ENCODE measurements at places on chromosomes 7 and 10.

DNA sequence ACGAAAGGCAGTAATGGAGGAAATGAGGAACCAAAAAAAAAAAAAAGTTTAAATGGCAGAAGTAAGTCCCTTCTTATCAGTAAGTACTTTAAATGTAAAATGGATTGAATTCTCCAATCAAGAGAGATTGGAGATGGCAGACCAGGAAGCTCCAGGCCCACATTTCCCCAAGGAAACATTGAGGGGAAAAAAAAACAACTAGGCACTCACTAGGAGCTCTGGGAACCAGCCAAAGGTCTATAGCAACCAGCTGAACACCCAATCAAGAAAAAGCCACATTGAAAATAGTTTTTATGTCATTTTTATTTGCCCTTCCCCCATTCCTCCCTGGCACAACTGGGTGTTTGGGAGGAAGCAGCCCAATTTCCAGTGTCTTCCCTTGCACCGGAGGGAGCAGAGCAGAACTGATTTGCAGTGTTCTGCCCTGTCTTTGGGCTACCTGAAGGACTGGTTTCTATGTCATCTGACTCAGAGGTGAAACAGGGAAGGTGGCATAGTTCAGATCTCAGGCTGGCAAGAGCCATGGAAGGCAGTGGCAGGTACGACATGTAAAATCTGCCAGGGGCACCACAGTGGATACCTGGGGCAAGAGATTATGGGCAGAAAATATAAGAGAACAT lies 121.9 kb downstream of the SMURF1 start:
- DNase-seq, result no peak

DNA sequence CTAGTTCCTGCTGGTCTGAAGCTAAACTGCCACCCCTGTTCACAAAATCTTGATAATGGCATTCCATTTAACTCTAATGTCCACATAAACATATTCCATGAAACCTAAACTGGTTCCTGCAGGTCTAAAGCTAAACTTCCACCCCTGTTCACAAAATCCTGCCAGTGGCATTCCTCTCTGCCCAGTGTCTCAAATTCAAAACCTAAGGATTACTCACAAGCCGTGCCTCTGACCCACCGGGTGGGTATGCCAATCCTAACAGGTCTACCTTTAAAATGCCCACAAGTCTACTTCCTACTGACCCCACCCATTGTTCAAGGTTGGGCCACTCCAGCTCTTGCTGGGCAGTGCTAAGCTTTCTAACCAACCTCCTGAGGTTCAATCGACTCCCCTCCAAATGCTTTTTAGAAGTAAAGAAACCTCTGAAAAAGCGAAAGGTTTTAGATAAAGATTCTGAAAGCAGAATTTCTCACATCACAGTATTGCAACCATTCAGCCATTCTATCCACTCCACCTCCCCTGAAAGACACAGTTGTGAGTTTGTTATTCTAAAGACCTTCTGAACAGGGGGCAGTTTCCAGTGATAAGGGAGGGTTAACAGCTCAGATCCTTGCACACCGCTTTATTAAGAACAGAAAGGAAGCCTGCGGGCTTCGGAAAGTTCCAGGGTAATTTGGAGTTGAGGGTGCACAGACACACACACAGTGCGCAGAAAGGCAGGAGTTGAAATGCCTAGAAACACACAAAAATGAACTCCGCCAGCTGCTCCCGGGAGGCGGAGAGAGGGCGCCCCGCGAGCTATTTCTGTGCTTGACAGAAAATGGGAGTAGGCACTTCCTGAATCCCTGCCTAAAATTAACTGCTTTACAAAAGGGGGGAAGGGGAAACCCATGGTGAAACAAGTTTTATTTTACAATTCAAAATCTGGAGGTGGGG lies 87.7 kb downstream of the TNS3 start:
- DNase-seq, result no peak

GRCh38 chr7:22386206-22386858 lies 29.4 kb upstream of the RAPGEF5 start:
- no peak for DNase-seq

DNA sequence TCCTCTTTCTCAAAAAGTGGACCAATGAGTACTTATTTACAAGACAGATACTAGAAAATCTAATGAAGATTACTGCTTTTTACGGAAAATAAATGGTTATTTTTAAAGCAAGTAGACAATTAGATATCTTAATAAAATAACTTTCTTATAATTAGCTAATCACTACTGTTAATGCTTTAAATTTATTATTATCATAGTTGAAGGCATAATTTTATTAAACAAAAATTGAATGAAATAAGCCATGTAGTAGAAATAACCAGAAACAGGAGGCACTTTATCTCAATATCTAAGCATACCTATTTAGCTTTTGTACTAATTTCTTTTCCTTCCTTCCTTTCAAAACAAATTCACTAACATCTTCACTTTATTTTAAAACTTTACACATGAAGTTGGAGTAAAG lies 134.9 kb downstream of the CHCHD3 start:
- DNase-seq, result no peak

DNA sequence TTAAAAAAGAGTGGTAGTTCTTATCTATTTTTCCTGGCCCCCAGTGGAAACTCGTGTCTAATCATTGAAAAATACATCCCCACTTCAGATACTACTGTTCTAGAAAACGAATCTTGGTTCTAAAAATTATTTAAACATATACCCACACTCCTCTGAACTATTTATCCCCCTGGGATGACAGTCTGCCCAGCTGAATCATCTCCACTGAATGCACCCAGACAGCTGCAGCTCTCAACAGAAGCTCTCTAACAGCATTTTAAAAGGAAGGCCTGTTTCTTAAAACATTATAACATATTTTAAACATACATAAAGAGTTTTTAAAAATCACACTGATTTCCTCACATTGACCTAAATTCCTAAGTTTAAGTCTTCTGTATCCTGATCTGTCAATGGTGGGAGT lies 544.6 kb upstream of the PHF14 start:
- no peak for DNase-seq

- no peak for DNase-seq
Measured at GRCh38 chr7:25877802-25878789, 273.9 kb upstream of the NFE2L3 start.

- no peak for DNase-seq
Measured at GRCh38 chr7:131883769-131884168, 327.3 kb upstream of the PODXL start.

DNA sequence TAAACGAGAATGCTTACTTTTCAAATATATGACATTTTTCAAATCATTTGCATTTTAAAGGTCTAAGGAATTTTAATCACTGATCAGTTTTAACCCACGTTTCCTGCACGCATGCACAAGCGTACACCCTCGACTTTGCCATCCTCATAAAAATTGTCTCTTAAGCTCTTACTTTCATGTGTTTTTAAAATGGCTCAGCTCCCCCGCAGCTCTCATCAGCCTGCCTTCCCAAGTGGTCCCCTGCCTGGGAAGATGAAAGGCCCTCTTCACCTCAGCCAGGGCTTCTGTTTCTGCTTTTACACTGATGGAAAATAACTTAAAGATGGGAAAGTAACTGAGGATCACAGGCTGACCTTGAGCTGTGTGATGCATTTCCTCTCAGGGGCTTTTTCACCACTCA lies 131.6 kb upstream of the LSM8 start:
- DNase-seq, result no peak

GRCh38 chr10:61895898-61896600 lies 5.5 kb upstream of the ARID5B start:
- DNase-seq, result no peak
